ENCODE measurements at places on chromosomes 3 and 15.

DNA sequence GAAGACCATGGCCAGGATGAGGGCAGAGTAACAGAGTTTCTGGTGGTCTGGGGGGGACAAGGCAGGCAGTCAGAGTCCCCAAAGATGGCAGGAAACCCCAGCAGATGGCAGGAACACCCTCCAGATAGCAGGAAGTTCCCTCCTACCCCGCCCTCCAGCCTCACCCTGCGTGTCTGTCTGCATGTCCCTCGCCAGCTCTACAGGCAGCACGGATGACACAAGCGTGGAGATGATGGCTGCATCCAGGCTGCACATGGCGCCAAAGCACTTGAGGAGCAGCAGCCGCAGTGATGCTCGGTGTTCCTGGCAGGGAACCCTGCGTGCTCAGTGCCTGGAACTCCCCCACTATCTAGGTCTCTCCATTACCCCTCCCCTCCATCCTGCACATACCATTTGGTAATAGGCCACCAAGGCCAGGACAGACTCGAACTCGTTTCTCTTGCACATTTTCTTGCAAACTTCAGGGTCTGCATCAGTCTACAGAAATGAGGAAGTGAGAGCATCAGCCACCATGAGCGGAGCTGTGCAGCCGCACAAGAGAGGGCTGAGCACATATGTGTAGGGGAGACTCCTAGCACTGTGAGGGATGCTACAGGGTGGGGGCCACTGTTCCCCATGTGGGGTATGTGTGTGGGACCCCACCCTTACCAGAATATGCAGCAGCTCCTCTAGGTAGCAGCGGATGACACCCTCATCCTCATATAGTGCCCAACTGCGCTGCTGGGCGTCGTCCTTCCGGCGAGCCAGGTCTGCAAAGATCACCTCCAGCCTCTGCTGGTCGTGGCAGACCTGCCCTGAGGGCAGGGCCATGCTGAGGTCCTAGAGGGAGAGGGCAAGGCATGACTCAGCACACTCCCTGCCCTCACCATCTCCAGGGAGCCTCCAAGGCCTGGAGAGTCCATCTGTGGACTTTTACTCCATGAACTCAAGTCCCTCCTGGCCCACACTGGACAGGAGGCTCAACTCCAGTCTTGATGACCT lies 6.0 kb downstream of the NCKIPSD start:
- no peak for DNase-seq

- peak; percentile 41 for DNase-seq
Measured at GRCh38 chr3:190008432-190008831, 112.3 kb downstream of the P3H2 start.

DNA sequence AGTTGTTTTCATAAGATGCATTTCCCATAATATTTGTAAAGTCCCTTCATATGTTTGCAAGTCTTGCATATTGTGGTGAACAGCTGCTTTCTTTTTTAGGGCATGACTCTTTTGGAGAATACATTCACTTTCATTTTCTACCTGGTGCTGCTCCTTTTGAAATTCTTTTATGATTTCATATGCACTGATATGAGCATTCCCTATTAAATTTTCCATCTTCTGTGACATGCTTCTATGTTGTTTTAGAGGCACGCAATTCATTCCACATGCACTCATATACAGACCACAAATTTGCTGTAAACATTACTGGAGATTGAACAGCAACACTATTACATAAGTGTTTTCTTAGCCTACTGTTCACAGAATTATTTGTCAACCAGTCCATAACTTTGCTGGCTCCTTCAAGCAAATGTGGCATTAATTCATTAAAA lies 92.8 kb upstream of the TNFSF10 start:
- peak; percentile 29 for DNase-seq

- peak; percentile 83 for DNase-seq
Measured at GRCh38 chr15:89177633-89178306, 43.6 kb downstream of the RLBP1 start.

DNA sequence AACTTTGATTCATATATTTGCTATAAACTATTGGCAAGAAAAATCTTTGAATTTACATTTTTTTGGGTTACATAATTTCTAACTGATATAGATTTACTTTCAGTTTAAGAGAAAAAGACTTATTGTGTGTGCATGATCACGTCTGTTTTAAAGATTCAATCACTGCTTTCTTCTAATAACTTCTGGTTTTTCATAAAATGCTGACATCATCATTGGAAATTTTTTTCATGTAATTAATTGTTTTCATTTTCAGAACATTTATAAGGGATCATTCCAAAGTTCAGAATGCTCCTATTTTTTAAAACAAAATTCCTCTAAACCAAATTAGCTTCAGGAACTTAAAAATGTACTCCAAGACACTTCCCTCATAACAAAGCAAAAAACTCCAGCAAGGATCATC lies 500.7 kb upstream of the GBE1 start:
- no peak for DNase-seq

DNA sequence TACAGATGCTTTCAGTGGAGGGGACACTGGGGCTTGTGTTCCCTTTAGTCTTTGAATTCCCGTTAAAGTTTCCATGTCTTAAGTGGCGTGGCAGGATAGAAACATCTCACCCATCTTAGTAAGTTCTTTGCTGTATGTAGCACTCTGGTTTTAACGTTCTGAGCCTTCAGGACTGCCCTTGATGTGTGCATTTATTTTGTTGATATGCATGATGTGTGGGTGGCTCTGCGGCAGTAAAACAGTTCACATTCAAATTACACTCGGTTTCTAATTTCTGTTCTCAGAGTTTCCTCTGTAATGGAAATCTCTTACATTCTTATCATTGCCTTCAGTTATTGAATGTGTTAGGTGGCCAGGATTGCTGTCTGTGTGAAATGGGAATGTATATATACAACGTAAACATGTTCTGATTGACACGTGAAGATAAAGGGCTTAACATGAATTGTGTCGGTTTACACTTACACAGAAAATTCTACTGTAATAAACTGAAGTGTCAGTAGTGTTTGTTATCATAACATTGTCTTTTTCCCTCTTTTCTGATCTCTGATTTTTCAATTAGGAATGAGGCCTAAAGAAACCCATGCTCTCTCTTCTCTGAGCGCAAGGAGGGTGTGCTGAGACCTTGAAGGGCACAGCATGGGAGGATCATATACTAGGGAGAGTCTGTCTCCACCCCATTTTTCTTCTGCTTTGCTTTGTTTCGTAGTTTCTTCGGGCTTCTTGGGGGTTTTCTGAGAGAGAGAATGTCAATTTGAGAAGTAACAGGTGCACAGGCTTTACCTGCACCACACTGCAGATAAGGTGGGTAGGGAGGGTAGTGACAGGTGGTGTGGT lies 51.5 kb downstream of the IGF1R start:
- DNase-seq: no peak

GRCh38 chr3:73270839-73271483 lies 209.5 kb downstream of the EBLN2 start:
- DNase-seq: no peak

DNA sequence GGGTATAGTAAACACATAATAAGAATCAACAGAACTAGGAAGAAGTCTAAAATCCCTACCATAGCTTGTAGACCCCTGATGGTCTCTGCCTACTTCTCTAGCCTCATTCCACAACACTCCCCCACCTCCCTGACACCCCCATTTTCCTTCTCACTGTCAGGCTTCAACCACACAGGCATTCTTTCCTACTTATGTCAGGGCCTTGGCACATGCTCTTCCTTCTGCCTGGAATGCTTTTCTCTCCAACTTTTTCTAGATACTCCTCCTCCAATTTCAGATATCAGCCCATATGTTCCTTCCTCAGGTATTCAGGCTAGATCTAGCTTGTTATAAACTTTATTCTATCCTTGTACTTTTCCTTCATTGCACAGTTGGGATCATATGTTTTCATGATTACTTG lies 106.0 kb upstream of the MRPL3 start:
- peak; percentile 49 for DNase-seq

DNA sequence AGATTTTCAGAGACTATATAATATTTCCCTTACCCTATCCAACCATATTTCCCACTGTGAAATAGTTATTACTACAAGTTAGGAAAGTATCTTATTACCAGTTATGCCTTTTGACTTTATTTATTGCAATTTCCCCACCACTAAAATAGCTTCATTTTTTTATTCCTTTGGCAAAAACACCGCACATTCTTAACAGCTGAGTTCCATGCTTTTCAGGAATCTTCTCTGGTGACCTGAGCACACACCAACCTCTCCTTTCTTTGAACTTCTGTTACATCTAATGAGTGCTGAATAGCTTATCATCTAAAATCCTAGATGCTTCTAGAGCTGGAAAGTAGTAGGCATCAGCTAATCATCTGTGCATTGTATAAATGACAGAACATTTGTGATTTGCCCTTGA lies 99.1 kb downstream of the UBE2E2 start:
- DNase-seq: peak; percentile 54

DNA sequence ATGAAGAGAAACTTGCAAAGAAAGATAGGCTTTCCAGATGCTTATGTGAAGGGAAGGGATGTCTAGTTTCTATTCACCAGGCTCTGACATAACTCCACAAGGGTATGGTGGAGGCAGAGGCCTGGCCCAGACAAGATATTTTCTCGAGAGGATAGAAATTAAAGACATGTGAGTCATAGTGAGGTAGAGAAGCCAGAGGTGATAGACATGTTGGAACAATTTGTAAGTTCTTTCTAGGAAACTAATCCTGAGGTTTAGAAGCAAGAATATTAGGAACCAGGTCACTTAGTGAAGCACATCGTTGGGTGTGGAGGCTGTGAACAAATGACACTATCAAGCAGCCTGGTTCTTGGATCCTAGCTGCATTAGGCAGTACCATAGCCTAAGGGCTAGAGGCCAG lies 176.9 kb downstream of the BBX start:
- DNase-seq: no peak

DNA sequence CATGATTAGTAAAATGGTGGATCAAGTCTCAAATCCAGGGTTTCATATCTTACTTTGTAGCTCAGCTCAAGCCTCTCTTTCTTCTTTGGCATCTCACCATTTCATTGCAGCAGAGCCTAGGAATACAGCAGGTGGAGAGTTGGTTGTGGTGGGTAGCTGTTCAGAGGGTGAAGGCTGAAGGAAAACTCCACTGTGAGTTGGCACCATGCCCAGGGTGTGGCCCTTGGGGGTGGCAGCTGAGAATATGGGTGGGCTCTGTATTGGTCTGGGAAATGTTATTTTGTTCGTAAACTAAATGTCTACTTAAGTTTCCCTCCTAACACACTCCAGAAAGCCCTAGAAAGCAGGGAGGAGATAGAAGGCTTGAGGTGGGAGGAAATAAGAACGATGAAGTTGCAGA lies 1.7 kb upstream of the MAP1A start:
- DNase-seq: no peak

DNA sequence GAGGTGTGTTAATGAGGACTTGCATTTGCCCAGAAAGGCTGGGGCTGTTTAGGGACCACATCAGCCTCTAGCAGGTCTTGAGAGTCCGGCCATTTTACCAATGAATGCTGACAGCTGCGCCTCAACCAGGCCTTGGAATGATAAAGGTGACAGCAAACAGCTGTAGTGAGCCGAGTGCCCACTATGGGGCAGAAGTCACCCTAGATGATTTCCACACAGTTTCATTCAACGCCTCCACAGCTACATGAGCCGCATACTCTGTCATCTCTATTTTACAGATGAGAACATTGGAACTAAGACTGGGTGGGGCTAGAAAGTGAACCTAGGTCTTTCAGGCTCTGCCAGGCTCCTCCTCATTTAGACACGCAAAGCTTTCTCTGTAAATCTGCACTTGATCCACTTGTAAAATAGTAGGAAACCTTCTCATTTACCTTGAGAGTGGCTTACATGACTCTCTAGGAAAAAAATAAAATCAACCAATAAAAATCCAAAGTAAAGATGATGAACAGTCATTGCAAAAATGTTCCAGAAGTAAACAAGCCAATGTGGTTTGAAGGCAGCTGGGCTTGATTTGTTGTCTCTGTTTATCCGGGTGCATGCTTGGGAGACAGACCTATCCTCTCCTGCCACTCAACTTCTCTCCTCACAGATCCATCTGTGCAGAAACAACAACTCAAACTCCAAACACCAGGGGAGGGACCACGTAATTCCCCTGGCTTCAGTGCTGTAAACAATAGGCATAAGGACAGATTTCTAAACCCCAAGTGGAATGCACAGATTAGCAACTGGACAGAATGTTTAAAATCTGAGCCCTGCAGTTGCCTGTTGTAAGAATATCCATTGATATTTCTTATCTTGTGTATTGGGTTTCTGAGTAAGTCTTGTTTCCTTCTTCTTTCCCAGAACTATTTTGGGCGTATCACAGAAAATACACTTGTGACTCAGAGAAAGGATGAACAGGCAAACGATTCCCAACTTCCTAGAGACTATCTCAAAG lies 31.5 kb upstream of the LDHAL6B start:
- DNase-seq: peak; percentile 67

DNA sequence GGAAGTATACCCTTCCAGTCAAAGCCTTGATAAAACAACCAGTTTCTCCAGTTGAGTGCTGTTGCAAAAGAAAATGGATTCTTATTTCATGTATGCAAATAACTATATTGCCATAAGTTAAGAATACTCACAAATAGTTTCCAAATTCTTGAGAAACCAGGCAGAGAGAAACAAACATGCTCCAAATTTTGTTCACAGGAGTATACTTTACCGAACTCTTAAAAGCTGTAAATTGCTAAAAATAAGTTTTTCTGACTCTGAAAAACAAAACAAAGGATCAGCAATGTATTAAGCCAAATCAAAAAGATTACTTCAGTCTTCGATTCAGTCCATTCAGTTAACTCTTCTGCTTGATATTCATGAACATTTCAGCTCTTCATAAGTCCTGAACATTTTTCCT lies 646.5 kb downstream of the MCTP2 start:
- DNase-seq: no peak

GRCh38 chr15:37134699-37135131 lies 34.4 kb upstream of the MEIS2 start:
- peak; percentile 60 for DNase-seq

DNA sequence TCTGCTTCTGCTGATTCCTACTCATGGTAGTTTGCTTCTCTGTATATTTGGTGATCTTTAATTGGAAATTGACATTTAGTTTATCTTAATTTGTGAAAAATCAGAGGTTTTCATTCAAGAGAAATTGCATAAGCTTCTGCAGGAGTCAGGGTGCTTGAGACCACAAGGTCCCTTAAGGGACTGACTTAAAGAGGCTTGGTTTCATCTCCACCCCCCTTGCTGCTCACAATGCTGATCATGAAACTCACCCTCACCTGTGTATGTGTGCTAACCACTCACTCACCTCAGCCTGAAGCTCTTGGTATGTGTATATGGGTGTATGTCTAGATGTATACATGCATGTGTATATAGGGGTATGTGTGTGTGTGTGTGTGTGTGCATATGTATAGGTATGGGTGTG lies 11.4 kb downstream of the PGPEP1L start:
- no peak for DNase-seq

DNA sequence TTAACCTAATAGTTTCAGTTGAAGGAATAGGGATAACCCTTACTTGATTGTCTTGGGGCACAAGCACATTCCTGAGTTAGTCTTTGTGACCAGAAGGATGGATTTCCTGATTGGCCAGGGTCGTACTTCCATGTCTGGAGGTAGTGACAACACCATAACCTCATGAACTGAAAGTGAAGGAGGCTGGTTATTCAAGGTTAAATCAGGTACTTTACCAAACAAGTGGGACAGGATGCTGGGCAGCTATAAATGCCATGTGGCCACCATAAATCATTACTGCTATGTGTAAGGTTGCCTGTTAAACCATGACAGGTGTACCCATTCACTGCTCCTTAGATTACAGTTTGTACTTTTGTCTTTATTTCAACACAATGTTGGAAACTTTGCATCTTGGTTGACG lies 128.3 kb upstream of the SAMMSON start:
- no peak for DNase-seq

Measured in fibroblast of skin of scalp (primary cell).